ENCODE measurements at places on chromosomes 1 and 21. TPM values are rescaled to one million over a fixed set of nuclear protein-coding genes. Genes with fewer than 3 reads are reported as not detected.

GRCh38 chr1:115748401-115749150, 19.9 kb downstream of the CASQ2 start:
- DNase-seq = no peak

GRCh38 chr1:85134583-85135391, 66.0 kb downstream of the SYDE2 start:
- DNase-seq = no peak

DNA sequence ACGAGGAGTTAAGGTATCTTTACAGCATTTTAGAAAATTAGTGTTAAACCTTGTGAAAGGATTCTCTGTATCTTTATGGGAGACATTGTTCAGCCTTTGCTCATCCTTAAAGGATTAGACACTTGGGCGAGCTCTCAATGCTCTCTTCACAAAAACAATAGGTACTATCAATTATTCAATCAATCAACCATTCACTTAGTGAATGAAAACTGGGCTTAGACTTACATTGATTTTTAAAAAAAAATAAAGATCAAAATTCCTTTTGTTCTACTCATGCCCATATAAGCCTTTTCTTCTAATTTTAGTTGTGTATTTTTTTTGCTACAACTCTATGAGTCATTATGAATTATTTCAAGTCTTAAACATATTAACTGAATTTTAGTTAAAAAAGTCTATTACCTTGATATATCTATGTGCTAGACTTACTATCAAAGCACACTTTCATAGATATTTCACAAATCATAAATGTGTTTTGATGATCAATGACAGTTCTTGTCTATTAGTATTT, 181.2 kb downstream of the DPYD start:
- DNase-seq = no peak

The KANK4 gene
- 1.3 TPM for total RNA-seq

DNA sequence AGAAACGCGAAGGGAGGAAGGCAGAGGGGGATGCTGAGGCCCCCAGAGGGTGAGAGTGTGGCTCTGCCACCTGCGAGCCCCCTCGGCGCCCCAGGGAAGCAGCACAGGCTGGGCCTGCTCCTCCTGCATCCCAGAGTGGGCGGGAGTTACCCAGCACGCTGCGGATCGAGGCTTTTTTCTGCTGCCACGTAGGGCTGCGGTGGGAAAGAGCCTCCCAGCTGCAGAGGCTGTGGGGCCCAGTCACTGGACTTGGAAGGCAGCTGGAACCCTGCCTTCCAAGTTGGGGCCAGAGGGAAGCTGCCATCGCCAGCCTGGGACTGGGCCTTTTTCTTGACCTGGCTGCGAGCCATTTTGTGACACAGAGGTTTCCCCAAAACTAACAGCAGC, 2.3 kb upstream of the GRIK3 start:
- DNase-seq = no peak
